ENCODE measurements at places on chromosomes 1 and 21.

DNA sequence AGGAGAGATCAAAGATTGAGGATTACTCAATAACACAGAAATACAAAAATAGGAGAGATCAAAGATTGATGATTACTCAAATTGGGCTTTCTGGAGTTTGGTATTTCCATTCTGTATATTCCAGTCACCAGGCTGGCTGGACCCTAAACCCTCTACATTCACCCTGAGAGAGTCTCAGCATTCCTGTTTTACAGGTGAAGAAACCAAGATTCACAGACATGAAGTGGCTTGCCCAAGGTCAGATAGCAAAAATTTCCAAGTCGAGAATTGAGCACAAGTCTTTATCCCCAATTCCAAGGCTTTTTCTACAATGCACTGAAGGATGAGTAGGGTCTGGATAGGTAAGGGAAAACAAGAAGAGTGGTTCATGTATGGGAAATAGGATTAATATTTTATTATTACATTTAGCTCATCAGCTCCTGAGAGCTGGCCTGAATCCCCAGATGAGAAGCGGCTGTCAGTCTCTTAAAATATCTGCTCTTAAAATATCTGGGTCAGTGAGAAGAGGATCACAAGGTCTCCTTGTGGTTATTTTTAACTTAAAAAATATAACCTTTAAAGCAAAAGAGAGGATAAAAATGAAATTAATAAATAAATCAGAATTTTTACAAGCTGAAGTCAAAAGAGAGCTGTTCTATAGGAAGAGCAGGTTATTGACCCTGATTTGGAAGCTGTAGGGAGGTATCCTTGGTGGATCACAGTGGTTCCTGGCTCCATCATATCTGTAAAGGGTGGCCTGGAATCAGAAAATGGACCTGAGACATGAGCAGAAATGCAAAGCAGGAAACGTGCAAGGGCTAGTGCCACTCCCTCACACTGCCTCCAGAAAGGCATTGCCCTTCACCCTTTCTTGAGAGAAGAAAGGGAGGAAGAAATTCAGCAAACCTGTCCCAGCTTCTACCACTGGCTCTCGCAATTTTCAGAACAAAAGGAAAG is 29.1 kb upstream of the SEC16B start:
- no peak for DNase-seq

- DNase-seq = no peak
Observed at GRCh38 chr1:17314491-17314971, 6.5 kb downstream of the PADI4 start.

DNA sequence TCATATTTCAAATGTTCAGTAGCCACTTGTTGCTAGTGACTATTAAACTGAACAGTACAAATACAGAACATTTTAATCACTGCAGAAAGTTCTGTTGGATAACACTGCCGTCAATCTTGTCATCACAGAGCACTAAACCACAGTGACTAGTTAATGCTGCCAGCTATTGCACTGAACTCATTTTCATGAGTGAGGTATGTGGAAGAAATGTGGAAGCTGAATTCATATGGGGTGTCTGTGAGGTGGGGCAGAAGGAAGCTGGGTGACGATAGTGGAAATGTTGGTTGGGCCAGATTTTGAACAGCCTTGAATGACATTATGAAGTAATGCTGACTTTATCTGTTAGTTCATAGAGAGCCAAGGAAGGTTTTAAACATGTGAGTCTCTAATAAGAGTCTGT is 49.6 kb downstream of the OSBPL9 start:
- DNase-seq = no peak

DNA sequence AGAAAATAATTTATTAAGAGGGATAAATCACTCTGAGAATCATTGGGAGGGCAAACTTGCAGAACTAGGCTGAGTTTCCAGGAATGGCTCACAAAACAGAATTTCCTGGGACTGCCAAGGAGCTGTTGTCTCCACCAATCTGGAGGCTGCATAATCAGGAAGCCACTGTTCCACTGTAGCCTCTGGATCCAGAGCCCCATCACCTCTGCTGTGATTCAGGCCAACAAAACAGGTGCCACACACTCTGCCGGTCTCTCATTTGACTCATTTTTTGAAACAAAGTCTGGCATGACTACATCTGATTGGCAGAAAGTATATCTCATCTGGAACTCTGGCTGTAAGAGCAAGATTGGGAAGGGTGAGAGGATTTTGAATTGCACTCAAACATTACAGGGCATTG is 178.9 kb upstream of the C1orf105 start:
- DNase-seq = no peak

- no peak for DNase-seq
Observed at GRCh38 chr1:42815941-42816584, 859 bp upstream of the ERMAP start.

DNA sequence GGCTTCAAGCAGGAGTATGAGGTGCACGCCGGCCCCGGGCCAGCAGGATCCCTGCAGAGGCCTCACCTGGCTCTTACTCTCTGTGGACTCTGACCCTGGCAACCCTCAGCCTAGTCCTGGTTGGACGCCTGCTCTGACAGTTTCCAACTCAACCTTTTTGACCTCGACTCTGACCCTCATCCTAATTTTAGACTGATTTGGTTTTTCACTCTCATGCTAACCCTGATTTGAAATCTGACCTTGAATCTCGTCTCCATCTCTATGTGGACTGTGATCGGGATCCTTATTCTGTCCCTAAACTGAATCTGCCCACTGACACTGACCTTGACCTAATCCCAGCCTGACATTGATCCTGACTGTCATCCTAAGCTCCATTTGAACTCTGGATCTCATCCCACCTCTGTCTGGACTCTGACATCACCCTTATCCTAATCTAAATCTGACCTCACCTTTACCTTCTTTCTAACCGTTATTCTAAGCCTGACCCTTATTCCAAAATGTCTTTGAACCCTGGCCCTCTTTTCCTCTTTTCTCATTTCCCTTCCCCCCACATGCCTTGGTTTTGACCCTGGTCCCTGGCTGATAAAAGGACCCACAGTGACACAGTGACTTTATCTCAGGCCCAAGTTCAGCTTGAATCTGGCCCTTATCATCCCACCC is 67.8 kb downstream of the PTPRU start:
- DNase-seq = no peak

DNA sequence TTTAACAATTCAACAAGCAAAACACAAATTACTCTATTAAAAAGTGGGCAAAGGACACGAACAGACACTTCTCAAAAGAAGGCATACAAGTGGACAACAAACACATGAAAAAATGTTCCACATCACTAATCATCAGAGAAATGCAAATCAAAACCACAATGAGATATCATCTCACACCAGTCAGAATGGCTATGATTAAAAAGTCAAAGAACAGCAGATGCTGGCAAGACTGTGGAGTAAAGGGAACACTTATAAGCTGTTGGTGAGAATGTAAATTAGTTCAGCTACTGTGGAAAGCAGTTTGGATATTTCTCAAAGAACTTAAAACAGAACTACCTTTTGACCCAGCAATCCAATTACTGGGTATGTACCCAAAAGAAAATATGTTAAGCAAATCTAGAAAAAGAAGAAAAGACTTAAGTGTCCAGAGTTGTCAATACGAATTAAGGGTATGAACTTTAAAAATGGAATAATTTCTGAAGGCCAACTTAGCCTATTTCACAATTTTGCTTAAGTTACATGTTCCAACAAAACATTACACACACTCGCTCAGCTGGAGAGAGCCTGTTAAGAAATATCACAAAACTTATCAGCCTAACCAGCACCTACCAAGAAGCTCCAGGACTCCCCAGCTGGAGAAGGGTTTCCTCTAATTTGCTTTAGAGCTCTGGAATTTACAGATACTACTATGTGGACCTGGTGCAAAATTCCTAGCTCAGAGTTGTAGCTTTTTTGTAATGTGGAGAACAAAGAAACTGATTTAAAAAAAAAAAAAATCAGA is 232.1 kb downstream of the DUSP10 start:
- no peak for DNase-seq

DNA sequence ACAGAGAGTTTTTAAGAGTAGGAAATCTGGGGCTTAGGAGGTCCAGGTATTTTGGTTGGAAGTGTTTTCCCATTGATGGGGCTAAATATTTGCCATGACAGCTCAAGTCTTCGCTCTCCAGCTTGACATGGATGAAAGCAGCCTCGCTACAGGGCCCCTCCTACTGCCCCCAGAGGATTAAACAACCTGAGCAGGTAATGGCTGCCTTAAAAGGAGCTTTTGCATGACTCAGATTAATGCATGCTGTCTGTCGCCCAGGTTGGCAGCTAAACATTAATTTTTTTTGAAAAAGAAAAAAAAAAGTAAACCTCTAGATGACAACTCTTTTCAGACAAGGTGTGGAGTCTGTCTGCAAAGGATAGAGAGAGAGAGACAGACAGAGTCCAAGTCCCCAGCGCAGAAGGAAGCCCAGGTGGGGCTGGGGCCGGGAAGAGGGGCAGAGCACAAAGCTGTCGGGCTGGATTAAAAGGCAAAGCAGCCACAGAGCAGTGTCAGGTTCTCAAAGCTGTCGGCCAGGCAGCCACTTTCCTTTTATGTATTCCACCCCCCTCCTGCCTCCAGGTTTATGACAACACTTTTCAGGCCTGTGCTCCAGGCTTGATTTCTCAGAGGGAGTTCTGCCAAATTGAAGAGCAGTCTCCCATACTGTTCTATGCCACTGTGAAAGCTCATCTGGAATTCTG is 127.9 kb downstream of the CLIC6 start:
- no peak for DNase-seq

- no peak for DNase-seq
Observed at GRCh38 chr1:1144843-1145546, 28.7 kb upstream of the TTLL10 start.

Measured in NCI-H2081 treated with DMSO at 0.1 percent for 48 hours (cell line).